ENCODE measurements at places on chromosomes 11 and 22.

DNA sequence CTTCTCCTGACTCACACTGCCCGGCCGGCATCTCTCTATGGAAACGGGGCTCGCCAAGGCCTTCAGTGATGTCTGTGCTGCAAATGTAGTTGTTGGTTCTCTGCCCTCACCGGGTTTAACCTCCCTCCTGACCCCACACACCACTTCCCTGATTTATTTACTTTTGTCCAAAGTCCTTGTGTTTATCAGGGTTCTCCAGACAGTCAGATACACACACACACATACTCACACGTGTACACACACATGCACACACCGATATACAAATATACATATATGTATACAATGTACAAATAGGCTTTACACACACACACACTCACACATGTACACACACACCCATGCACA is 647.0 kb downstream of the BRD1 start:
- no peak for DNase-seq

DNA sequence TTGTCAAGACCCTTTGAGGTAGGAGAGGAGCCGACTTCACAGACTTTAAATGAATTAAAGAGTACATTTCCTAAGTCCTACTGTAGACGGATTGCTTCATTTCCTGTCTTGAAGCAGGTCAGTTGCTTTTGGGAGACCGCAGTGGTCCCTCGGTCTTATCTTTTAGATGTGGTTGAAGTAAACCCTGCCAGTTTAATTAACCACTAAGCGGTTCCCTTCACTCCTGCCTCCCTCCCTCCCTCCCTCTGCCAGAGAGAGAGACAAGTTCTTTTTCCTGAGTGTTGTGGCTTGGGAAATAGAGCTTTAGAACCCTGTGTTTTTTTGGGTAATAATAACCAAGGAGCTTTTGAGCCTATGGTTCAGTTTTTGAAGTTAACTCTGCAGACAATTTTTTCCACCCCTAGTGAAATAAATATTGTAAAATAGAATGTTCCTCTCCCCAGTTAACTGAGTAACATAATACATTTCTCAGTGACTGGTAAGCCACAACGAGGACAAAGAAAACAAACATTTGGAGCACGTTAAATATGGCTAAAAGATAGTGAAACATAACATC is 147.5 kb downstream of the LDLRAD3 start:
- DNase-seq = no peak

GRCh38 chr11:28708075-28708474 is 599.9 kb downstream of the METTL15 start:
- DNase-seq = no peak

DNA sequence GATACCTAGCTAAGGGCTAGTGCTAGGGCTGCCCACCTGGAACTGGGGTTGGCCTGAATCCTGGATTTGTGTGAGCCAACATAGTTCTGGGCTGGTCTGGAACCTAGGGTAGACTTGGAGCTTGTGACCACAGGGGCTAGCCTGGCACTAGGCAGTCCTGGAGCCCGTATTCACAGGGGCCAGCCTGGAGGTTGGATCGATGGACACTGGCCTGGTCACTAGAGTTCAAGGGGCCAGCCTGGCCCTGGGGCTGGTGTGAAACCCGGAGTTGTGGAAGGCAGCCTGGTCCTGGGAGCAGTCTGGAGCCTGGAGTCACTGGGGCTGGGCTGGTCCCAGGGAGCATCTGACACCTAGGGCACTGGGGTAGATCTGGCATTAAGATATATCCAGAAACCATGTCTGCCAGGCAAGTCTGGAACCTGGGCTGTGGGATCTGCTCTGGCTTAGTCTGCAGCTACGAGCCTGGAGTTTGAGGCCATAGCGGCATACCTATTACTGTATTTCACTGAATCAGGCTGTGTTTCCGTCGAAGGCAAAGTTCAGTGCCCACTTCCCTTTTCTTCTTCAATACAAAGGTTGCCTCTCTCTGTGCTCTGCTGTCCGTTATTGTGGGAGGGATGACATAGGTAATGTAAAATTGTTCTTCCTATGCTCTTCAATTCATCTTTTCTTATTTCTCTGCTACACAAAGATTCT is 9.1 kb upstream of the GLYATL1B start:
- no peak for DNase-seq

DNA sequence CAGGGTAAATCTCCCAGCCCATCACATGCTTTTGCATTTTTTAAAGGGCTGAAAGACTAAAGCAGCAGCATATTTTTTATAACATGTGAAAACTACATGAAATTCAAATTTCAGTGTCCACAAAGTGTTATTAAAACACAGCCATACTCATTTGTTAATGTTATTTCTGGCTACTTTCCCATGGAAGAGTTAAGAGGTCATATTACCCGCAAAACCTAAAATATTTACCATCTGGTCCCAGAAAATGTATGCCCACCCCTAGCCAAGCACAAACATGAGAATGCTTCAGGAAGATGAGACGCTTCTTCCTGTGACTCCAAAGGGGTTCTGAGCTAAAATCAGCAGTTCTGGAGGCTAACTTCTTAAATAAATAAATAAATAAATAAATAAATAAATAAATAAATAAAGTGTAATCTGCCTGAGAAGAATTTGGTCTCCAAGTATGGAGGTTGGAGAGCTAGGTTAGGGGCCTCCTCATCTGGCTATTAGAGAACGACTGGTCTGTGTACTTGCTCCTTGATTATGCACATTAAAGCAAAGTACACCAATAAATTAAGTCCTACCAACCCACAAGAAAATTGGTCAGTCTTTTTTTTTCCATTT is 9.7 kb downstream of the IMMP1L start:
- DNase-seq = no peak

GRCh38 chr22:17205432-17205831 is 13.8 kb downstream of the ADA2 start:
- no peak for DNase-seq

DNA sequence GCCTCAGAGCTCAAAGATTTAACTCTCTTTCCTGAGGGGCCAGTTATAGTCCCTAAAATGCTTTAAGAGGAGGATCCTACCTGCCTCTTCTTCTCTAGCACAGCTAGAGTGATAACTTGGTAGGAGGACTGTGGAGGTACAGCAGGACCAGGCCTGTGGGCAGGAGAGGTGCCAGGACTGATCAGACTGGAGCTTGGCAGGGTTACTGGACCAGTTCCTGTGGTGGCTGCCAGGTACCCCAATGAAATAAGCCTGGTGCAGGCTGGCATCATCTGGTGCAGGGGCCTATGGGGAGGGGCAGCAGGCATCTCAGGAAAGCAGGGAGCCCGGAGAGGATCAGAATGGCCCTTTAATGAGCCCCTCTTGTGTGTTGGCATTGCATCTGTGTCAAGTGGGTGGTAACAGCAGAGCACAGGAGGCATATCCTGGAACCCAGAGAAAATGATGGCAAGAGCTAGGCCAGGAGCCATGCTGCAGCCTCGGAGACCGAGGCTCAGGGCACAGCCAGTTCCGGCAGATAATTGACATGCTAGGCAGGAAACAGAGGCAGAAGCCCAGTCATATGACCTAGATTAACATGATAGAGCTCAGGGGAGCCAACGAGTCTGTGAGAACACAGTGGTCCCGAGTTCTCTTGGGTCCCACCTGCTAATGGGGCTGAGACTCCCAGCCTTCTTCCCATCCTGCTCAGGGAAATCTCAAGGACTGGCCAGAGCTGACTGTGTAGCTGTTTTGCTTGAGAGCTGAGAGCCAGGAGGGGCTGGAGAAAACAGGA is 187.5 kb upstream of the ZBED5 start:
- DNase-seq = no peak

GRCh38 chr11:27552341-27552740 is 45.8 kb upstream of the LIN7C start:
- DNase-seq = no peak

- no peak for DNase-seq
Observed at GRCh38 chr11:73218830-73219215, 742 bp downstream of the P2RY2 start.

DNA sequence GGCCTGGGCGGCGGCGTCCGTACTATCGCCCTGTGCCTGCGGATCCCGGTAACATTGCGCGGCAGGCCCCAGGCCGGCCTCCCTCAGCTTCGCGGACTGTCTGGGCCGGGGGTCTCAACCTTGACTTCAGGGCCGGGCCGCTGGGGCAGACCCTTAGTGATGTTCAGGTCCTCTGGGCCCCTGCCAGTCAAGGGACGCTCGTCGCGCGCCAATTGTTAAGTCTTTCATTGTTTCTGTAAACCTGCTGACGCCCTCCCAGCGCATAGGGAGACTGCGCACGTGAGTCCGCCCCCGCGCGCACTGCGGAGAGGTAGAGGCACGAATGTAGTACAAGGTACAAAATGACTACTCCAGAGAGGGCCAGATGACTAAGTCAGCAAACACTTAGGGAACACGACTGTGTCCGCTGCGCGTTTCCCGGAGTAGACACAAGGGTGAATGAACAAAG is 451 bp upstream of the HDHD5 start:
- peak; percentile 83 for DNase-seq

- no peak for DNase-seq
Observed at GRCh38 chr22:22746963-22747933, 102.8 kb downstream of the GGTLC2 start.

DNA sequence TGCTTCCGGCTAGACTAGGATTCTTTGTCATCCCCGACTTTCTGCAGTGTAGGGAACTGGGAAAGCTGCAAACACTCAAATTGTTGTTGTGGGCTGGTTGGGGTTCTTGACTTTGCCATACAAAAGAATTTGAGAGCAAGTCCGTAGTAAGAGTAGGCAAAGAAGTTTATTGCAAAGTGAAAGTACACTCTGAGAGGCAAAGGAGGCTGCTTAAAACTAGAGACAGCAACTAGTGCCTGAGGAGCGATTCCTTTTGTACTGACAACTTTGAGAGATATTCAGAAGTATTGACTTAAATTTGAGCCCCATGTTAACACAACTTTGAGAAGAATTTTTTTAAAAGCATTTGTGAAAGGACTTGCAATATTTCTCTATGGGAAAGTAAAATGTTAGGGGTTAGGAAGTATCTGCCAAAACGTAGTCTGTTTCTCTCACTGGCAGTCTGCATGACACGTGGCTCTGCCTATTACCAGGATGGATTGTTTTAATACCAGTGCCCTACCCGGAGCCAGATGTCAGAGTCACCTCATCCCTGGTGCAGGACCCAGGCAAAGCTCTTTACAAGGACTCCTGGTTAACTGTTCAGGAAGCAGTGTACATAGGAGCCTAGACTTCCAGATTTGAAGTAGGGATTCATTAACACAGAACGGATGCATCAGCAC is 85.0 kb upstream of the CLPB start:
- no peak for DNase-seq

DNA sequence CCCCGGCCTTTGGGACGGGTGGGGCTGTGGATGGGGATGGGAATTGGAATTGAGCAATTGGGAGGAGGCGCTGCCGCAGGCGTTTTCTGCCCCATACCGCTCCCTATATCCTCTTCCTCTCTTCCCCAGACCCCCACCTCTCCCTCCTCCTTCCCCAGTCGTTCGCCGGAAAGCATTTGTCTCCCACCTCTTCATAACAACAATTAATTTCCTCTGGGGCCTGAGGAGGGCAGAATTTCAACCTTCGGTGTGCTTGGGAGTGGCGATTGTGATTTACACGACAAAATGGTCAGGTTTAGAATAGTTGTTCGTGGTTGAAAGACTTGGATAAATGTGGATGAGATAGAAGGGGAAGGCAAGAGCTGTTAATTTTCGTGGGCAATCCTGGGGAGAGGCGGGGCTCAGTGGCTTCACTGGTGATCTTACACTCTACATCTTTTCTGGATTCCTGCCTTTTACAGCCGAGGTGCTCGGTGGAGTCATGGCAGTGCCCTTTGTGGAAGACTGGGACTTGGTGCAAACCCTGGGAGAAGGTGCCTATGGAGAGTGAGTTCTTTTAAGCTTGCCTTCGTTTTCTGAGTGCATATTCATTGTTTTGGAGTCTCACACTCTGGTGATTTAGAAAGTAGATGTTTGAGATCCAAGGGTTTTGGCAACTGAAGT is 1.5 kb downstream of the CHEK1 start:
- peak; percentile 8 for DNase-seq

DNA sequence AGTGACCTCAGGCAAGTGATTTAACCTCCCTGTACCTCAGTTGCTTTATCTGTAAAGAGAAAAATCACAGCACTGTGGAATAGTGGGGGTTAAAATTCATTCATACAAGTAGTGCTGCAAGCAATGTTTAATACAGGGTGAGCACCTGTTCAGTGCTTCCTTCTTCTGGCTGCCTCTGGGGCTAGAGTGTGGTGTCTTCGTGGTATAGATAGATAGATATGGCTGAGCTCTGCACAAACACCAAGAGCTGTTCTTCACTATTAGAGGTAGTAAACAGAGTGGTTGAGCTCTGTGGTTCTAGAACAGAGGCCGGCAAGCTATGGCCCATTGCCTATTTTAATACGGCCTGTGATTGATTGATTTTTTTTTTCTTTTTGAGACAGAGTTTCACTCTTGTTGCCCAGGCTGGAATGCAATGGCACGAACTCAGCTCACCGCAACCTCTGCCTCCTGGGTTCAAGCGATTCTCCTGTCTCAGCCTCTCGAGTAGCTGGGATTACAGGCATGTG is 32.9 kb downstream of the LIMK2 start:
- no peak for DNase-seq

DNA sequence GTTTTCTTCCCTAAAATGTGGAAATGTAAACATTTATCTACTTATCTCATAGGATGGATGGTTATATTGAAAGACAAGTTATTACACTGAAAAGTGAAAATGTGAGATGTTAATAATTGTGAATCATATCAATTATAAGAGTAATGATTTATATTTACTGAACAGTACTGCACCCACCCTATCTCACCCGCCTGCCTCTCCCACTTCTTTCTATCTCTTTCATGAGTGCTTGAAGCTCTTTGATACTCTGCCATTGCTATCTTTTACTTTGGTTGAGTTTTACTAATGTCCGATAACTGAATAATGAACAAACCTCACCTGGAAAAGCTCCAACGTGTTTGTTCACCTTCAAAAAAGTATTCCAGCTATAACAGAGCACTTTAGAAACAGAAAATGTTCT is 263.0 kb upstream of the UBASH3B start:
- no peak for DNase-seq

DNA sequence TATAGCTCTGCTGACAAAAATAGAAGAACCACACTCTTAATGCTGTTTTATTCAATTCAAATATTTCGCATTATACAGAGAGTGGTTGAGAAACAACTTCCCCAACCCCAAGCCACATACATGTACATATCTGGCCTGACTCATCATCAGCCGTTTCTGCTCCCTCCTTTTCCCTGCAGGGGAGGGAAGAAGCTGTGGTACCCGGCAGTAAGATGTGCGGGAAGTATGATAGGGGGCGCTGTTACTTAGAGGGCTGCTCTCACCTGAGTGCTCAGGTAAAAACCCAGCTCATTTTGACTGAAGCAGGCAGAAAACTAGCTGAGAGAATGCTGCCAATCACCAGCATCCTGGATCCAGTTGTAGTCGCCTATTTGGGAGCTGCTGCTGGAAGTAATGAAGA is 85.5 kb downstream of the NELL1 start:
- DNase-seq = no peak
